ENCODE measurements at places on chromosomes 11 and 22.

- DNase-seq, result no peak
Observed at GRCh38 chr11:66477263-66478201, 2.7 kb upstream of the DPP3 start.

- peak; percentile 52 for DNase-seq
Observed at GRCh38 chr22:37267135-37267587, 15.1 kb upstream of the CYTH4 start.

GRCh38 chr11:40306938-40307548 lies 1152.4 kb downstream of the LRRC4C start:
- DNase-seq, result no peak

GRCh38 chr11:126431401-126432064 lies 76.0 kb downstream of the ST3GAL4 start:
- DNase-seq, result no peak

GRCh38 chr11:8289492-8289918 lies 25.8 kb upstream of the LMO1 start:
- no peak for DNase-seq

DNA sequence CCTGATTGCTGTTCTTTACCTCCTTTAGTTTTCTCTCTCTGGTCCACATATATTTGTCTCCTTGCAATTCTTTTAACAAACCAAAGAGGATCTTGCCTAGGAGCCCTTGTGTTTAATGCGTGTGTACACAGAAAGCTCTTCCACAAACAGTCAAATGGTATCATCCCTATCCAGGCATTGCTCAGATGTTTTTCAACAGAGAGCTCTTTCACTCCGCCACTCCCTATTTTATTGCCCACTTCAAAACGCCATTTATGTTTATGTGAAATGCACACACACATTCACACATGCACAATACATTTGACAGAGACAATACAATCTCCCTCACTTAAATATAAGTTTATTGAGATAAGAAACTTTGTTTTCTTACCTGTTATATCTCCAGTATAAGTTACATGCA lies 4.7 kb downstream of the OR5AP2 start:
- no peak for DNase-seq

DNA sequence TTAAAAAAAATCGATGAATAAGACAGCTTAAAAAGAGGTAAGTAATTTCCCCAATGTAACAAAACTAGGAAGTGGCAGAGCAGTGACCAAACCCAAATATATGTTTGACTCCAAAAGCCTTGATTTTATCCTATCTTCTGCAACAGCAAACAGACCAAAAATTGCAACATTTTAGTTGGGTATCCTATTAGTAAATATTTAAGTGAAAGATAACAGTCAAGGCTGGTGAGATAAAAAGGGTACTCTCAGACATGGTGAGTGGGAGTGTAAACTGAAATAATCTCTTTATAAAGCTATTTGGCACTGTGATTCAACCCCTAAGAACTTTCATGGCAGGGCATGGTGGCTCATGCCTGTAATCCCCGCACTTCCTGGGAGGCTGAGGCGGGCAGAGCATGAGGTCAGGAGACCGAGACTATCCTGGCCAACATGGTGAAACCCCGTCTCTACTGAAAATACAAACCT lies 1.9 kb upstream of the RDX start:
- DNase-seq, result no peak

DNA sequence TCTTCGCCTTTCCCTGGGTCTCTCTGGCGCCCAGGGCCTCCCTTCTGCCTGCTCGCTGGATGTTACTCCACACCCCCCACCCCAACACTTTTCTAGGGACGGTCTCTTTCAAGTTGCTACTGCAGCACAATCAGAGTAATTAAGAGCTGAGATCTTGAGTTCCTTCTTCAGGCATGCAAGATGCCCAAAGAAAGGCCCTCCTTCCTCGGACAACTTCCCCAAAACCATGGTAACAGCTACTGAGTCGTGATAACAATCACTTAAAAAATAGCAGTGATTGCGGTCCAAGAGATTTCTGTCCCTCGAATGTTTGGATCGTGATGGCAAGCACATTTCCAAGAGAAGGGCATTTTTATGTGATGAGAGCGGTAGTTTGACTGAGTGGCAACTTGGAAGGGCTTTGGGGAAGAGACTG lies 638 bp upstream of the TENM4 start:
- DNase-seq, result no peak

DNA sequence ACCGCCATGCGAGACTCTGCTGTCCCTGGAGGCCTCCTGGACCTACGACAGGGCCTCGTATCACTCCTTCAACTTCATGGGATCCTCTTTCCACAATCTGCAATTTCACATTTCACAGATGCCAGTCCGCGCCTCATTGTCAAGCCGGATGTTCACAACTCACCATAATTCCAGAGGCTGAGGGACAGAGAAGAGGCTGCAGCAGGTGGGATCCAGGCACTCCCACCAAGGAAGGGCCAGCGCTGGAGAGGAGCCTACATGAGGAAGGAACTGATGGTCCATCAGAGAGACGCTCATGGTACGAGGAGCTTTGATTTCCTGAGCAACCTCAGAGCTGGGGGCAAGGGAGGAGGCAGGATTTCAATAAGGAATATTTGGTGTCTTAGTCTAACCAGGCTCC lies 495.0 kb downstream of the BRD1 start:
- no peak for DNase-seq

DNA sequence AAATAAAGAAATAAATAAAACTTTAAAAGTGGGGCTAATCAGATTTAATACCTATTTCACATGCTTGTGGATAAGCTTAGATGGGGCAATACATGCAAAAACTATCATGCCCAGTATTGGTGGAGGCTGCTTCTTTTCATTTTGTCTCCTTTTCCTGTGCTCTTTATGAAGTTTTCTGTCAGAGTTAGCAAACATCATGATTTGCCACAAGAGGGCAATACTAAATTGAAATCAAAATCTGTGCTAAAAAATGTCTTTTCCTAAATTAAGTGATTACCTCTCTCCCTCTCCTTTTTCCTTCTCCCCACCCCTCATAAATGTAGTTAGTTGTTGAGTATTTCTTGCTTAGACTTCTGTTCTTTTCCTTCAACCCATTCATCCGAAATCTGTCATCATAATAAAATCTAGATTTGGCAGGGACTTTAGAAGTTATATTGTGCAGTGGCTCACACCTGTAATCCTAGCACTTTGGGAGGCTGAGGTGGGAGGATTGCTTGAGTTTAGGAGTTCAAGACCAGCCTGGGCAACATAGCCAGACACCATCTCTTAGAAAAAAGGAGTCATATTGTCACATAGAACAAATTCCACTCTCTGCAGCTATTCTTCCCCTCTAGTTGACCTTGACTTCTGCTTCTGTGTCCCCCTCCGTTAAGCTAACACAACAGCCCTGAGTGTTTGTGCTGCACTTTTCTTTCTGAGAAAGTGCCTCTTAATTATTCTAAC lies 4.7 kb upstream of the ARHGAP42 start:
- no peak for DNase-seq

- DNase-seq, result no peak
Observed at GRCh38 chr11:111447931-111448330, 64.3 kb downstream of the BTG4 start.

GRCh38 chr11:119335655-119336543 lies 1.6 kb downstream of the RNF26 start:
- no peak for DNase-seq

- no peak for DNase-seq
Observed at GRCh38 chr11:34126959-34127848, 21.8 kb downstream of the NAT10 start.

GRCh38 chr11:18408558-18409291 lies 3.4 kb upstream of the LDHC start:
- no peak for DNase-seq

All from stimulated activated CD8-positive, alpha-beta memory T cell treated with anti-CD3 and anti-CD28 coated beads, Interleukin-2, amount 100 ng/mL, for 1 hour (primary cell).